ENCODE measurements at places on chromosomes 16 and 17.
A peak's percentile ranks its signal among the peaks of the same experiment; 100 is the strongest.

DNA sequence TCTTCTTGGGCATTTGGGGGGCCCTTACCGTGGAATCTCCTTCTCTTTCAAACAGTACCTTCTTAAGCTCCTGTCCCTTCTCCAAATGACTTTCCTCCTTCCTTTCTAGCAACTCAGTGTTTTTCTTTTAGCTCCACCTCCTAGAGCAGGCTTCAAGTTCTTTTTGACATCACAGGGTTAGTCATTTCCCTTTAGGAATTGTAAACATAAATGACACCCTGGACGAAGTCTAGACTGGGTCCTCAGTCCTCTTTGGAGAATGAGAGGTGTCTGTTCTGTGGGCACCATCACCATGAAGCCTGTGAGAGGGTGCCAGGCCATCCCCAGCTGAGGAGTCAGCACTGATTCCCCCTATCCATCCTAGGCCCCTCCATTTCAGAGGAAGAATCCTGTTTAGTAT, 94.7 kb downstream of the SALL1 start:
- DNase-seq: no peak

- DNase-seq: no peak
Measured at GRCh38 chr16:83305092-83305491, 502.7 kb upstream of the HSBP1 start.

DNA sequence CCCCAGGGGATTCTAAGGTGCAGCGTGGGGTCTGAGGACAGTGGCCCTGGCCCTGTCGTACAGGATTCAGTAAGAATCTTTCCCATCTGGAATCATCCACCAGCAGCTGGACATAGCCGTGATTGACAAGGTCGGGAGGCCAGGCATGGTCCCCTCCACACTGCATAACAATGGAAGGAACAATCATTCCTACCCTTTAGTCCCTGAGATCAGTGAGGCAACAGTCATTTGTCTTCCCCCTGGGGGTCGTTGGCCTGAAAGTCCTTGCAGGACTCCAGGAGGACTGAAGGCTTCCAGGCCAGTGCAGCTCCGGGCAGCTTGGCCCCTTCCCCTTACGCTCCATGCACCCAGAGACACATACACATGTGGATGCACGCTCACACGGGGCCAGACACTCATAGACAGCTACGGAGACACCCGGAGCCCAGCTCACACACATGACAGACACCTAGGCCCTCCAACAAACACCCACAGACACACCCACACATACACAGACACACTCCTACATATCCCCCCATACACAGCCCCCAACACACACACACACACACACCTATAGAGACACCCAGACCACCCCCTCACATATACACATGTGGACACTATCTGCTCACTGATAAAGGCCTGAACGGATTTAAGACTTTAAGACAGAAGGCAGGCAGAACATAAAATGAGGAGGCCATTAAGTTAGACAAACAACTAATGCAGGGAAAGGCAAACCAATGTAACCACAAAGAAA, 42.9 kb downstream of the LITAF start:
- no peak for DNase-seq

GRCh38 chr16:53915452-53916160, 211.7 kb downstream of the FTO start:
- DNase-seq: no peak

DNA sequence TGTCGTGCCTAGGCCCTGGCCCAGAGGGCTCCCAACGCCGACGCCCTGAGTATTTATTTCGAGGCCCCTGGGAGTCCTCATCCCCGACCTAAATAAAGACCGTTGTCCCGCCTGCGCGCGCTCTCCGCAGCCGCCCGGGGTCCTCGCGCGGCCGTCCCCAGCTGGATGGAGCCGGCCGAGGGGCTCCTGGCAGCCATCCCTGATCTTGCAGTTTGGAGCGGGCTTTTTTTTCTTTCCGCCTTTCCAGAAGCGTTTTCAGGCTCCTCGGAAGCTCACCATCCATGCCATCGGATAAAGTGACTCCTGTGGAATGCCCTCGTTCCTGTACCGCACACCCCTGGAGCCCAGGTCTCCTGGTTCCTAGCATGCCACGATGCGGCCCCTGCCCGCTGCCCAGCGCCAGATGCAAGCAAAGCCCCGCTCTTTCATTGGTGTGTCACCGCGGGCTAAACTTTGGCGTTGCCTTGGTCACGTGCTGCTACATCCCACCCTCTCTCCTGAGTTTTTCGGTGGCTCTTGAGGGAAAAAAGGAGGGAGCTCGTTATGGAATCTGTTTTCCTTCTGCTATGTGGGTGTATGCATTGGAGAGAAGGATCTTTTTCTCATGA, 716 bp downstream of the TMEM94 start:
- DNase-seq: no peak

- no peak for DNase-seq
Measured at GRCh38 chr17:70912716-70913485, 743.6 kb downstream of the KCNJ2 start.

GRCh38 chr17:47686276-47686635, 7.7 kb upstream of the TBKBP1 start:
- no peak for DNase-seq

DNA sequence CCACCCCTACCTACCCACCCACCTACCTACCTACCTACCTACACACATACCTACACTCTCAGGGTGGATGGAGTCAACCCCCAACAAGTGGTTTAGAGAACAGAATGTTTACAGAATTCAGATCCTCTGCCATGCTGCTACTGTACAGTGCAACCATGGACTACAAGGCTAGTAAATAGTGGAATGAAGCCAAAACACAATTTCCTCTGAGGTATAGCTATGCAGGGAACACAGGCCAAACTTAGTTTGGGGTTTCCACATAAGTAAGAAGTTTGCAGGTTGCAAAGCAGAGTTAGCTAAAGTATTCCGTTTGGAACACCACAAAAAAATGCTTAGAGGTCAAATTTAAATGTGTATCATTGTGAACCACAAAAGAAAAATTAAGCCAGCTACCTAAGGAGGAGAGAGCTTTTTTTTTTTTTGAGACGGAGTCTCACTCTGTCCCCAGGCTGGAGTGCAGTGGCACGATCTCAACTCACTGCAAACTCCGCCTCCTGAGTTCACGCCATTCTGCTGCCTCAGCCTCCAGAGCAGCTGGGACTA, 2.7 kb upstream of the AP1G1 start:
- no peak for DNase-seq

DNA sequence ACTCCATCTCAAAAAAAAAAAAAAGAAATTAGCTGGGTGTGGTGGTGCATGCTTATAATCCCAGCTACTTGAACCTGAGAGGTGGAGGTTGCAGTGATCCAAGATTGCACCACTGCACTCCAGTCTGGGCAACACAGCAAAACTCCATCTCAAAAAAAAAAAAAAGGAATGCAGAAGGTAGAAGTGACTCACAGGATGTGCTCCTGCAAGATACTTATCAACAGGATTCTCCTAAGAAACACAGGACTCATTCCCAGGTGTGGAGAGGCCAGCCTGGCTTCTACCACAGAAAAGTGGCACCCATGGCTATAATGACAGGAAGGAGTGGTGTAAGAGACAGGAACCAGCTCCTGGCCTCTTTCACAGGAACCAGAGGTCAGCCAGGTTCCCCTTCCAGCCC, 13.8 kb downstream of the ELMO3 start:
- no peak for DNase-seq

- DNase-seq: no peak
Measured at GRCh38 chr16:60811051-60811608, 1225.1 kb downstream of the CDH8 start.

DNA sequence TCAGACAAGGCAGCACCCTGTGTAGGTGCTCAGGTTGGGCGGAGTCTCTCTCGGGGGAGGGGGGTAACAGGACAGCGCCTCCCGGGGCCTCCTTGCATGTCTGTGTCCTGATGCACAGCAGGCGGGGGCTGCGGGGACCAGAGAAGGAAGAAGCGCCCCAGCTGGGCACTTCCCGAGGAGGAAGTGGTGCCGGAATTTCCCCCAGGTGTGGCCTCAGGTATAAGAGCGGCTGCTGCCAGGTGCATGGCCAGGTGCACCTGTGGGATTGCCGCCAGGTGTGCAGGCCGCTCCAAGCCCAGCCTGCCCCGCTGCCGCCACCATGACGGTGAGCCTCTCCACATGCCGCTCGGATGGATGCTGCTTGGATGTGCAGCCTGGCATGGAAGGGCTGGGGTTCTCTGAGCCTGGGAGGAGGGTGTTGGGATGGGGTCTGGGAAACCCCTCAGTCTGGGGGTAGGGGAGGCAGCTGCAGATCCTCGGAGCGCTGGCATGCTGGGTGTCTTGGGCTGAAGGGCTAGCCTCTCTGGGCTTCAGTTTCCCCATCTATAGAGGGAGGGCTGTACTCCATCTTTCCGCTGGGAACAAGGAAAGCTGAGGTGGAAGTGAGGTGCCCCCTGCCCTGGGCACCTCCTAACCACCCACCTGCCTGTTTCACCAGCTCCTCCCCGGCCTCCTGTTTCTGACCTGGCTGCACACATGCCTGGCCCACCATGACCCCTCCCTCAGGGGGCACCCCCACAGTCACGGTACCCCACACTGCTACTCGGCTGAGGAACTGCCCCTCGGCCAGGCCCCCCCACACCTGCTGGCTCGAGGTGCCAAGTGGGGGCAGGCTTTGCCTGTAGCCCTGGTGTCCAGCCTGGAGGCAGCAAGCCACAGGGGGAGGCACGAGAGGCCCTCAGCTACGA, at the start of gene IL17C:
IL17C (plus strand) TSS at position 250 of the 908 bp plus-strand sequence; CDS start at position 320, 70 bp downstream.
- DNase-seq: no peak

DNA sequence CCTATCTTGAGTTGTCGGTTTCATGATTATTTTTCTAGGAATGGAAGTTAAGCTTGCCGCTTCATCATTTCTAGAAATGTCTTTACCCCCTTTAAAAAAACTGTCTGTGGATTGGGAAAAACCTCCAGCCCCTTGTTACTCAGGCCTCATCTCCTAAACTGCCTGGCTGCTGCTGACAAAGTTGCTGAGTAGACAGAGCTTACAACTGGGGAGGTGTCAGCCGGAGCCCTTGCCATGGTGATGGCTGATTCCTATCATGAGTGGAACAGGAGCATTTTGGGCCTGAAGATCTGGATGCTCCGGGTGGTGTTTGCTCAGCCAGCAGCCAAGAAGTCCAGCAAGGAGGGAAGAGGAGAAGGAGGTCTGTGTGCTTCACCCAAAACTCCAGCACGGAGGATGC, 243.3 kb downstream of the ENGASE start:
- DNase-seq: no peak

GRCh38 chr16:80743273-80743672, 61.1 kb downstream of the CDYL2 start:
- no peak for DNase-seq

DNA sequence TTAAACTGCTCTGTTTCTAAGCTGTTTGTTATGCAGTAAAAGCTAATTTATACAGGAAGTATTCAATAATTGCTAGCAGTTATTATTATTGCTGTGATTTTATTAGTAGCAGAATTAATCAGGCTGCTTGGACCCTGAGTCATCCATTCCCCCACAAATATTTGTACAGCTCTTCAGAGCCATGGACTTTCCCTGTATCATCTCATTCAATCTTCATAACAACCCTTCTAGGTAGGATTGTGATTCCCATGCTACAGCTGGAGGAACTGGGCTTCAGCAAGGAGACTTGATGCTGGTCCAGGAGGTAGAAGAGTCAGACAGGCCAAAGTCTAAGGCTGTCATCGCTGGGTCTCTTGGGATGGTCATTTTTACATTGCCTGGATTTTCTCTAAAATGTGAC, 208.3 kb downstream of the C16orf95 start:
- DNase-seq: no peak

GRCh38 chr16:87235810-87236515, 81.2 kb downstream of the C16orf95 start:
- no peak for DNase-seq

DNA sequence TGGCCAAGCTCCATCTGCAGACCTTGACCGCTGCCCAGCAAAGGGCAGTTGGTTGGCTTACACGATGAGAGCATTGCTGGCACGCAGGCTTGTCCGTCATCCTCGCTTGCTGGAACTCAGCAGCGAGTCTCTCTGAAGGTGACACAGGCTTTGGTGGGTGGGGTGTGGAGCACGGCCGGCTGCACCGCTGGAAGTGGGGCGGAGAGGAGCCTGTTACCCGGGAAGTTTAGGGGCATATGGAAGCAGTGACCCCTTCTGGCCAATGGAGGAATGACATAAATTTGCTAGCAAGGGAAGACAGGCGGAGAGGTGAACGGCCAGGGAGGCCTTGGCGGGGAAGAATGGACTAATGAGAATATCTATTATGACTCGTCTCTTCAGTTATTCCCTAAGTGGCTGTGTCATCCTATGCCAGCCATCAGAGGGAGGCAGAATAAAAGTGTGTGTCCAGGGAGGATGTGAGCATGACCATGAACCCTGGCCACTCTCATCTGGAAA, 65.9 kb upstream of the SDK2 start:
- DNase-seq: peak; percentile 70

DNA sequence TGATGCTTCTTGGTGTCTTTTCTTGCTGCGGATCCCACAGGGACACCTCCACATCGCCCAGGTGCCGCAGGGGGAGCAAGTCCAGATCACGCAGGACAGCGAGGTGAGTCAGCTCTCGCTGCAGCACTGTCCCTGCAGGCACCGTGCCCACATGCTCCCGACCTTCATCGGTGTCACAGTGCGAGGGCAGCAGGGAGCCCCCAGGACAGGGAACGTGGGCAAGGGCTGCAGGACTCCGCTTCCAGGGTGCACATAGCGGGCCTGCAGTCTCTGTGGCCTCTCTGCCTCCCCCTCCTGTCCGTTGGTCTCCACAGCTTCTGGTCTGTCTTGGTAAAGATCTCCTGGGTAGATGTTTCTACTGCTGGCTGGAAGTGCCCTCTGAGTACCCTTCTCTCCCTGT, 84.1 kb downstream of the BANP start:
- DNase-seq: no peak

DNA sequence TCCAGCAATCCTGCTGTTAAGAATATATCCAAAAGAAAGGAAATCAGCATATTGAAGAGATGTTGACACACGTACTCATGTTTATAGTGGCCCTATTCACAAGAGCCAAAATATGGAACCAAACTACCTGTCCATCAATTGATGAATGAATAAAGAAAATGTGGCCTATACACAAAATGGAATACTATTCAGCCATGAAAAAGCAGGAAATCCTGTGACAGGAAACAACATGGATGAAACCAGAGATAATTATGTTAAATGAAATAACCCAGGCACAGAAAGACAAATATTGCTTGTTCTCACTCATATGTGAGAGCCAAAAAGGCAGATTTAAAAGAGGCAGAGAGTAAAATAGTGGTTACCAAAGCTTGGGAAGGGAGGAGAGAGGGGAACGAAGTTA, 127.1 kb downstream of the KCNJ2 start:
- DNase-seq: no peak

DNA sequence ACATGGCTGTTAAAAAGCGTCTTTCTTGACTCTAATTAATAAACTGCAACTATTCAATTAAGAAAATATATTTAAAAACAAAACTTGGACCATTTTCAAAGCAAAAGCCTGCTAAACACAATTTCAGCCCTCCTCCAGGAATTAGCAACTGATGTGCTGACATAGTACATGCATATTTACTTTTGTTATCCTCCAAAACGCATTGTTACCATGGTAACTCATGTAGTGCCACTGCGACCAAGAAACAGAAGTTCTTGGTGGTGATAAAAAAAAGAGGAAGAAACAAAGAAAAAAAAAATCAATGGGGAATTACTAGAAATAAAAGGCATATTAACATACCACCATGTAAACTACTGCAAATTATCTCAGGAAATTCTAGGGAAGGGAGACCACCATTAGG, 793.4 kb upstream of the CDH8 start:
- DNase-seq: no peak

Measured in stimulated activated CD4-positive, alpha-beta T cell treated with anti-CD3 and anti-CD28 coated beads, Interleukin-2, amount 100 ng/mL, for 48 hours (primary cell).